ENCODE measurements at places on chromosomes 6 and 20.
A peak's percentile ranks its signal among the peaks of the same experiment; 100 is the strongest.

- DNase-seq, result no peak
These were observed 64.8 kb downstream of the SLC2A10 start for GRCh38 chr20:46774236-46774635.

GRCh38 chr6:70423189-70424134 is 10.2 kb downstream of the FAM135A start:
- DNase-seq, result no peak

GRCh38 chr20:50343490-50344179 is 153.0 kb downstream of the CEBPB start:
- DNase-seq, result no peak

DNA sequence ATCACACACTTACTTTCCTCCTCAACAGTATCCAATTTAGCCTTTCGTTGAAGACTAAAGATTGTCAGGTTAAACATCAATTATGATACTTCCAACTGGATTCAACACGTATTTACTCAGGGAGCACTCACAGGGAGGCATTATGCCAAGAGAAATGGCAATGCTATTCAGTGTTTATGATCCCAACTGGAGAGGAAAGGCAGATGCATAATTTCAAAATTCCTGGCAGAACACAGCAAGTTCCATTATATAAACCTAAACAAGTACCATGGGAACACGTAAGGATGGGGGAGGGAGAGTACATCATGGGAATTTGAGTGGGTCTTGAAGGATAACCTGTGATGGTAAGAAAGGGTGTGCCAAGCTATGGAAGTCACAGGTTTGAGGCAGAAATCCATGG is 112.7 kb downstream of the ISM1 start:
- no peak for DNase-seq

DNA sequence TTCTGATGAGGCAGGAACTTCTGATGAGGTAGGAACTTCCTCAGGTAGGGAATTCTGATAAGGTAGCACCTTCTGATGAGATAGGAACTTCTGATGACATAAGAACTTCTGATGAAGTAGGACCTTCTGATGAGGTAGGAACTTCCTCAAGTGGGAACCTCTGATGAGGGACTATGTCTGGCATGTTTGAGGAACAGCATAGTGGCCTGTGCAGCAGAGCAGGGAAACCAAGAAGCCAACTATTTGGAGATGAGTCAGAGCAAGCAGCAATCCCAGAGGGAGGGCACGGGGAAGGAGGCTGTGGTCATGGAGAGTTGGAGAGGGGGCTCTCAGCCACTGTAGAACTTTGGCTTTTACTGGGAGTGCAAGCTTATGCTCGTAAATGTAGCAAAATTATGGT is 132.4 kb downstream of the CFAP61 start:
- DNase-seq, result no peak

GRCh38 chr6:89145091-89145955 is 532 bp upstream of the PM20D2 start:
- DNase-seq, result no peak

- no peak for DNase-seq
These were observed 63.9 kb downstream of the FHL5 start for GRCh38 chr6:96626759-96627364.

DNA sequence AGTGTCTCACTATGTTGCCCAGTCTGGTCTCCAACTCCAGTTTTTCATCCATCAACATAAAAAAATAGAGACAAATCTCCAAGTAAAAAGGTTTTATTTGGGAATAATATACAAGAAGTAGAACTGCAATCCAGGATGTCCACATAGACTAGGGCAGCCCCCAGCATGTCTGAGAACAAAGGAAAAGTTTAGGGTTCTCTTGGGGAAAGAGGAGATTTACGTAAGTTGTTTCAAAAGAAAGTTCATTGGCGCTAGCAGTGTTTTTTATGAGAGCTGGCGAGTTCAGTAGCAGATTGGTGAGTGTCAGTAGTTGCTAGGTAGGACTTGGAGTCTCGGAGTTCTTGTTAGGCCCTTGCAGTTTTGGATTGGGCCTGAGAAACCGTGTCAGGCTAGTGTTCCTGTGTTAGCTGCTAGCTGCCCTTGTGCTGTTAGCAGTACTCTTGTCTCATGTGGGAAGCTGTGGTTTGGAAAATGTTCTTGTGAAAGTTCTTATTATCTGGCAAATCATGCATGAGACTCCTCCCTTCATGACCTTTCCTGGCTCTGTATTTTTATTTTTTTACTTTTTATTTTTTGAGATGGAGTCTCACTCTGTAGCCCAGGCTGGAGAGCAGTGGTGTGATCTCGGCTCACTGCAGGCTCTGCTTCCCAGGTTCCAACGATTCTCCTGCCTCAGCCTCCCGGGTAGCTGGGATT is 24.7 kb downstream of the TTLL9 start:
- peak; percentile 5 for DNase-seq

DNA sequence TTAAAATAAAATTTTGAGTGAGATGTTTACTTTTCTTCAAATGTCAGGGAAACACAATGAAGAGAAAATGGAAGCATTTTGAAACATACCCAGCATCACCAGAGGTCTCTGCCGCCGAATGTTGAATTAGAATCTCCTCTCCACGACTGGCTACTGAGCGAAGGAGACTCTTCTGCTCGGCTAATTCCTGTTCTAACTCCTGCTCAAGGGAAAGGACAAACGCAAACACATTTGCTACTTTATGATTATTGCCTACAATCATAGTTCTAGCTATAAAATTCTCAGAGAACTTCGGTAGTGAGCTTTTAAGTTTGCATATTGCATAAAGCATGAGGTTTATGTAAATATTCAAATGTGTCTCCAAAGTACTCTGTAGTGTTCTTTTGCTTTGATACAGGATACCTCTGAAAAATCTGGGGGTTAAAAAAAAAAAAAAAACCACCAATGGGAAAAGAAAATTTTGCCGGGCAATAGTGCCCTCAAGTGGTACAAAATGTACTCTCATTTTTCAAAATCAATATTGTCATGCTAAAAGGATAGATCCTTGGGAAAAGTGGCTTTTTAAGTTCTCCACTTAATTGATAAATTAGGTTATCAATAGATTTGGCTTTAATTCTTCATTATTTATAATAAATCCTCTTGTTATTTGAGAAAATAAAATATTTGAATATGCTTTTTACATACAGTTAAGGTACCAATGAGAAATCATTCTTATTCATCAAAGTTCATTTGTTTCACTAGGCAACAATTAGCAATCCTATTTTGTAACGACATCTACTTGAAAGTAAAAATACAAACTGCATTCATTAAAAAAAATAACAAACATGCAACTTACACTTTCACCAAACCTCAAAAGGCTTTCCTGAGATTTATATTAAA is 369.0 kb downstream of the SYNE1 start:
- DNase-seq, result no peak

DNA sequence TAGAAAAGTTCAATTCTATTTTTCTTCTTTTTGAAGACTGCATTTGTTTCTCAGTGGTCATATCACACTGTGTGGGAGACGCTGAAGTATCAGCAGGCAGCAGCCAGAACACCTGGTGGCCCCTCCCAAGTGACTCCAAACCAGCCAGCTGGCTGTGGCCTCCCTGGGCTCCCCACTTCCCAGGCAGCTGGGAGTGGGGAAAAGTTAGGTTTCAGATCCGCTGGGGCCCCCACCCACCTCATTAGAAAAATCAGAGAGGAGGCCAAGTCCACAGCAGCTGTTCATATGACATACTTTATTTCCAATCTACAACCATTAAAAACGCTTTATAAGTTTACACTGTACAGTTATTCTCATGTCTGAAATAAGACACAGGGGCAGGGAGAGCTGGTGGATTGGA is 3.6 kb upstream of the DSN1 start:
- DNase-seq, result no peak

GRCh38 chr20:6708010-6708409 is 59.5 kb upstream of the BMP2 start:
- DNase-seq, result no peak

DNA sequence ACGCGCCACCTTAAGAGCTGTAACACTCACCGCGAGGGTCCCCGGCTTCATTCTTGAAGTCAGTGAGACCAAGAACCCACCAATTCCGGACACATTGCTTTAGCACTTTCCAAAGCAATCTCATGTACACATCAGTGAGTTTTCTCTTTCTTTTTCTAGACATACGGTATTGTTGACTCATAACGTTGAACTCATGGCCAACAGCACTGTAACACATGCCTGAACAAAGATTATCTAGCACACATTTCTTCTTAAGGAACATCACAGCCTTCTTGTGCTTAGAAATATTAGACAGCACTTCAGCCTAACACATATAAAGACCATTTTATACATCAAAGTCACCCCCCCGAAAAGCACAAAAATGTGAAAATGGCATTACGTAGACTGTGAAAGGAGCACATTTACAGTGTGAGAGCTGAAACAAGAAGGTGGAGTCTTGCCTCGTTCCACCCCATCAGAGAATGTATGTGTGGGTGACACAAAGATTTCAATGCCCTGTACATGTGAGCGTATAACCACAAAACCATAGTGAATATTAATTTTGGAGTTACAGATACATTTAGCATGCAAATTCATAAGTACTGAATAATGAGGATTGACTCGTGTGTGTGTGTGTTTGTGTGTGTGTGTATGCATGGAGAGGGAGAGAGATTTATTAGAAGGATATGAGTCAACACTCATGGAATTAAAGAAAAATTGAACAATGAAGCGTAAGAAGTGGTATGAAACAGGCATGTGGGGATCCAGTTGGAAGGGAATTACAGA is 134.1 kb downstream of the FAM83B start:
- no peak for DNase-seq

DNA sequence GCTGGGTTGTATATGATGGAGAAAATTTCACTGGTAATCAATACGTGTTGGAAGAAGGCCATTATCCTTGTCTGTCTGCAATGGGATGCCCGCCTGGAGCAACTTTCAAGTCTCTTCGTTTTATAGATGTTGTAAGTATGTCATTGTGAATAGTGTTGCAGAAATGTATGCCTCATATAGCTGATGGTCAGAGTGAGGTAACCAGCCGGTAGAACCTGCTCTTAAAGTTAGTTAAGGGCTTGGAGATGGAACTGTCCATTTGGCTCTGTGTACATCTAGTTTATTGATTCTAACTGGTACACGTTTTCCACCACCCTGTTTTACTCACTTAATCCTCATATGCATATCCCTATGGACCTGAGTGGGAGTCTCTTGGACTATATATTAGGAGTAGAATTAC is 73.5 kb downstream of the RTN4IP1 start:
- no peak for DNase-seq

DNA sequence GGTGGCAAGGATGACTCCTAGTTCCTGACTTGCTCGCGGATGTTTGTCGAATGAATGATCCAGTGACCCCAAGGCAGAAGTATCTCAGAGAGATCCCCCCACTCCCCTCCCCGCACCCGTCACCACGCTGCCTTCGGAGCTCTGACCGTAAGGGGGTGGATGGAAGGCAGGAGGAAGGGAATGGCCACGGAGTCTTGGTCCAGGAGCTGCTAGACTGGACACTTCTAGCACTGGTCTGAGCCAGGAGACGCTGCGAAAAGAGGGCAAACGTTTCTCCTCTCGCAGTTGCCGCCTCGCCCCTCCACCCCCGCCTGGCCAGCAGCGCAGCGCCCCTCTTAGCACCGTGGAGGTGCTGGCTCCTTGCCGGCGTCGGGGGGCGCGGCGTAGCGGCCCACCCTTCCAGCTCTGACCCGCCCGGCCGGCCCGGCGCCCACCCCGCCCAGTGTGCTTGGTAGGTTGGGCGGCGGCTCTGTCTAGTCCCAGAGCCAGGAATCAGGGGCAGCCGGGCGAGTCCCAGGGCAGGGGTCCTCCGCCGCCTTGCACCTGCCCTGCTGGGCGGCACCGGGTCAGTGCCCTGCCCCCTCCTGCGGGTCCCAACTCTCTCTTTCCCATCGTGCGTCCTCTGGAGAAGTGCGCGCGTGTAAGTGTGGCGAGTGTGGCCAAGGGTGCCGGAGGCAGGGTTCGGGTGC is 2.4 kb upstream of the DBNDD2 start:
- no peak for DNase-seq

DNA sequence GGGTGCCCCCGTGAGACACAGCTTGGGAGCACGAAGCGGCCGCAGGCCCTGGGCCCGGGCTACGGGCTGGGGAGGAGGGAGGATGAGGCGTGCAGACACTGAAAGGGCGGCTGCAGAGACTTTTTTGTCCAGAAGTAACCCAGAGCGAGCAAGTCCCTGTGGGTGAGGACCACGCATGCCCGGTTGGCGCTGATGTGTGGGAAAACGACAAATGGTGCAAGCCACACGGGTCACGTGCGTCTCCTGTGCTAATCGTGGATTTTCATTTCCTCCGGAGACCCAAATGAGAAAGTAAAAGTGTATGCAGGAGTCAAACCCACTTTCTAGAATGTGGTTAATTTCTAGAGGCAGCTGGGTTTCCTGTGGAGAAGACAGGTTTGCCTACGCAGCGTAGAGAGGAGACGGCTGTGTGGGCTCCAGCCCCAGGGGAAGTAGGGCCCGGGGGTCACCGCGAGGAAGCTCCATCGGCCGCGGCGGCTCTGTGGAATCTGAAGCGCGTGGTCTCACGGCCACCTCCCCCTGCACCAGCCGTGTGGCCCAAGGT is 19.0 kb downstream of the DLL1 start:
- no peak for DNase-seq

GRCh38 chr6:132650429-132650828 is 8.6 kb downstream of the TAAR1 start:
- no peak for DNase-seq

DNA sequence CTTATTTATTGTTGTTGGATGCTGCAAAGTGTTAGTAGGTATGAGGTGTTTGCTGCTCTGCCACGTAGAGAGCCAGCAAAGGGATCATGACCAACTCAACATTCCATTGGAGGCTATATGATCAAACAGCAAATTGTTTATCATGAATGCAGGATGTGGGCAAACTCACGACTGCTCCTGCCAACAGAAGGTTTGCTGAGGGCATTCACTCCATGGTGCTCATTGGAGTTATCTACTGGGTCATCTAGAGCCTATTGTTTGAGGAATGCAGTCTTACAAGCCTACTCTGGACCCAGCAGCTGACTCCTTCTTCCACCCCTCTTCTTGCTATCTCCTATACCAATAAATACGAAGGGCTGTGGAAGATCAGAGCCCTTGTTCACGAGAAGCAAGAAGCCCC is 12.1 kb downstream of the MICB start:
- DNase-seq, result no peak

DNA sequence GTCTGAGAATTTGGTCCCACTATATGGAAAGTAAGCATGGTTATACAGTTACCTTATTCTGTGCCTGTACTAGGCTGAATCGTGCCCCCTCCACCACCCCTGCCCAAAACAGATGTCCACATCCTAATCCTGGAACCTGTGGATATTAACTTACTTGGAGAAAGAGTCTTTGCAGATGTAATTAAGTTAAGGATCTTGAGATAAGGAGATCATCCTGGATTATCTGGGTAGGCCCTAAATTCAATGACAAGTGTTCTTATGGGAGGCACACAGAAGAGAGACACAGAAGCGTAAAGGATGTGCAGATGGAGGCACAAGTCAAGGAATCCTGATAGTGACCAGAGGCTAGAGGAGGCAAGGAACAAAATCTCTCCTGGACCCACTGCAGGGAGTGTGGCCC is 116.7 kb upstream of the MAN1A1 start:
- no peak for DNase-seq

All from esophagus squamous epithelium (tissue), 5 donors.